Motor neuron (in vitro differentiated cells): ENCODE measurements at places on chromosomes 7 and 10.

- ATAC-seq, result no peak
These were observed 73.2 kb upstream of the CHST15 start for GRCh38 chr10:124166431-124167125.

DNA sequence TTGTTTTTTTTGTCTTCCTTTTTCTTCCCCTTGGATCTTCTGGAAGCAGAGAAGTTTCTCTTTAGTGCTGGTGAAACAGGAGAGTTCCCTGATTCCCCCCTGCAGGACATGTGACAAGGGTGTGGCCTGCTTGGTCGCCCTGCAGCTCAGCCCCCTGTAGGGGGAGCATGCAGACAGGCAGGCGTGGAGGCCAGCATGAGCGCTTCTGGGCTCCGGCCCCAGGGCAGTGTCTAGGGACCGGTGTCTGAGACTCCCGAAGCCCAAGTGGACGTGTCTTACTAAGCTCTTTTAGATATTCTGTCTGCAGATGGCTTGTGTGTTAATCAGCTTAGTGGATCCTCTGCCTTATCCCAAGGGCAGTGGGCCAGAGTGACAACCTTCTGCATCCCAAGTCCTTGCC is 26.1 kb downstream of the PRSS58 start:
- peak; percentile 18 for ATAC-seq

- no peak for ATAC-seq
These were observed 16.9 kb upstream of the SLF2 start for GRCh38 chr10:100895896-100896295.

GRCh38 chr10:60335708-60336107 is 54.0 kb downstream of the ANK3 start:
- no peak for ATAC-seq

GRCh38 chr7:44394112-44394447 is 68.7 kb upstream of the CAMK2B start:
- no peak for ATAC-seq
